GM12864 (cell line): ENCODE measurements at places on chromosomes 3 and 15.

DNA sequence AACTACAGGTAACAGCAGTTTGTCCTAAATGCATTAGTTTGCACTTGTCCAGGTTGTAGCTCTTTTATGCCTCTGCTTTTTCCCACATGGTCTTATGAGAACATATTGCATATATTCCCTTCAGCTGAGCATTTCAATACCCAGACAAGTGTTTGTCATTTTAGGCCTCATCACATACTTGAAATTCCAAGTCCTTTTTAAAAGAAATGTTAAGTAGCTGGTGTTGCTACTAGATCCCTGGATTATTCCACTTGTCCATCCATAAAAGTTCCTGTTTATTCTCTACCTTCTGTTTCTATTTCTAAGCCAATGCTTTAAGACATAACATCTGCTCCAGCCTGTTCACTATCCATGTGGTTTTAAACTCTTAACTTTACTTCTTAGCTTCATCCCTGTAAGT lies 128.4 kb downstream of the NECTIN3 start:
- no peak for DNase-seq

GRCh38 chr3:7798276-7798675 lies 703.3 kb upstream of the LMCD1 start:
- DNase-seq: no peak

DNA sequence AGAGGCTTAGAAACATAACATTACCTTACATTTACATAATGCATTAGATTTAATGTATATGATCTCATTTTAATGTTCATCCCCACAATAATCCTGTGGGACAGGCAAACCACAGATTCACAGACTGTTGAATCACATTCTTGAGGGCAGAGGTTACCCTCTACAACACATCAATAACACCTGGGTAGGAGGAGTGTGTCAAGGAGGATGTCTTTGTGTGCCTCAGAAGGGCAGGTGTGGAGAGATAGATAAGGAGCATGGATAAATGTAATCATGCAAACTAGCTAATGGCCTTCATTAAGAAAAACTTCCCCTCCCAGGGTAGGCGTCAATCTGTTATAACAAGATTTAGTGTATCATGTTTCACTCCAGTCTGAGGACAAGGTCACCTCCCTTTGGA lies 12.9 kb upstream of the MB21D2 start:
- no peak for DNase-seq

DNA sequence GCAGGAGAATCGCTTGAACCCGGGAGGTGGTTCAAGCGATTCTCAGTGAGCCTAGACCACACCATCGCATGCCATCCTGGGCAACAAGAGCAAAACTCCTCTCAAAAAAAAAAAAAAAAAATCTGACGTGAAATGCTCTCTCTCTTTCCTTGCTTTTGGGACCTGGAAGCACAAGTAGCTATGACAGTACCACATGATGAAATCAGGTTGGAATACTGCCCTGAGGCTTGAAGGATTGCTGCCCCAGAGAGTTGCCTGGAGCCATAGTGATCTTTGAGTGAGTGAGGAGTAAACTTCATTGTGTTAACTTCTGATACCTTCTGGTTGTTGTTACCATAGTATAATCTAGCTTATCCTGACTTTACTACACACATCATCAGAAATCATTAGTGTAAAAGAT lies 23.3 kb downstream of the AKAP13 start:
- no peak for DNase-seq

DNA sequence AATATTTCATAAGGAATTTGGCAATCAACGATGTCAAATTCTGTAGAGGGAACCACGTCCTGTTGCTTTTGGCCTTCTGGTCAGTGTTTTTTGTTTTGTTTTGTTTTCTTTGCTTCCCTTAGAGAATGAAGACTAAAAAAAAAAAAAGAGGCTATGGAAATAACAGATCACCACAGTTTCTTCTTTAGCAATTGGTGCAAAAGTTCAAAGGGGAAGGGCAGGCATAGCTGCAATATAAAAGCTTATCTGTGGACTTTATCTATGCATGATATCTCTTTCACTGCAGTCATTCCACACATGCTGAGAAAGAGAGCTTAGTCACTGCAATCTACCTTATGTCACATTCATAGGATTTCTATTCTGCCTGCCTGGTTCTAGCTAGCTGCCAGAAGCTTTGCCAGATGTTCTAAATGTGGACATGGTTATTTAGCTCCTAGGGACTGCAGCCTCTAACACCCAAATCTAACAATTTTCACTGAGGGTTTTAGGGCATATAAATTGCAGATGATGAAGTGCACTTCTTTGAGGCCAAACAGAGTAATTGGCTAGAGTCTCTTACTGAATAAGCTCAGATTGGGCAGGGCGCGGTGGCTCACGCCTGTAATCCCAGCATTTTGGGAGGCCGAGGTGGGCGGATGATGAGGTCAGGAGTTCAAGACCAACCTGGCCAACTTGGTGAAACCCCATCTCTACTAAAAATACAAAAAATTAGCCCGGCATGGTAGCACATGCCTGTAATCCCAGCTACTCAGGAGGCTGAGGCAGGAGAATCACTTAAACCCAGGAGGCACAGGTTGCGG lies 637.2 kb downstream of the NTRK3 start:
- no peak for DNase-seq

- no peak for DNase-seq
Measured at GRCh38 chr15:90086868-90087268, 15.4 kb downstream of the IDH2 start.

- DNase-seq: no peak
Measured at GRCh38 chr3:186025161-186025560, 83.7 kb downstream of the ETV5 start.

DNA sequence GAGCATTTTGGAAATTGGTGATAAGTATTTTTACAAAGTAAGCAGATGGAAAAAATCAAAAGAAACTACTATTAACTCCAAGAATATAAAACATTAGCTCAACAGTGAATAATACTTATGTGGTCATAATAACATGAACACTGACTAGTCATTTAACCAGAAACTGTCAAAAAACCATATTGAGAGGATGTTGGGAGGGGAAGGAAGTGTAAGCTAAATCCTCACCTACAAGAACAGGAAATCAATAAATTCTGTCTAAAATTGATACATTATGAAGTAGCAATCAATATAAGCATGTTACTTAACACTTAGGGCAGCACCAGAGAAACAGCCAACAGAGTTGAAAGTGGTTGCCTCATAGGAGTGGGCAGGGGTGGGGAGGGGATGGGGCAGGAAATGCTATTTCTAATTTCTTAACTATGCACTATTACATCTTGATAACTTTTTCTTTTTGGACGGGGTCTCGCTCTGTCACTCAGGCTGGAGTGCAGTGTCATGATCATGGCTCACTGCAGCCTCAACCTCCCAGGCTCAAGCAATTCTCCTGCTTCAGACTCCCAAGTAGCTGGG lies 41.7 kb downstream of the CCR3 start:
- DNase-seq: no peak

- no peak for DNase-seq
Measured at GRCh38 chr15:81530271-81530691, 156.3 kb upstream of the TMC3 start.

DNA sequence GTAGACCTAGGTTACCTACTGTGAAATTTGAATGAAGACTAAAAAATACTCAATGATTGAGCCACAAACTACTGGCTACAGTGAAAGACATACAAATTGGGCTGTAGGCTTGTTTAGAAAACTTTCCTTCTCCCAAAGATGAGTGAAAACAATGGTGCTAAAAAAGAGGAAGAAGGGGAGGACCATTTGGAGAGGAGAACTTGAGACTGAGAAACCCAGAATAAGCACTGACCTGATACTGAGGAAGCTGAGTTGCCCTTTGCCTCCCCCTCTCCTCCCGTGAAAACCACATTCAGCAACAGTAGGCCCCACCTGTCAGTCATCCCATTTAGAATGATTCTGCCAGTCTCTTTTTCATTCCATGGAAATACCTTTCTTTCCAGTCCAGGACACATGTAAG lies 484.0 kb upstream of the TGFBR2 start:
- DNase-seq: no peak
